CD4-positive, alpha-beta T cell treated with Interleukin-1 beta for 1 hour (primary cell): ENCODE measurements at places on chromosomes 12 and 14.

GRCh38 chr12:99911967-99912366, 72.8 kb downstream of the ANKS1B start:
- DNase-seq: no peak

DNA sequence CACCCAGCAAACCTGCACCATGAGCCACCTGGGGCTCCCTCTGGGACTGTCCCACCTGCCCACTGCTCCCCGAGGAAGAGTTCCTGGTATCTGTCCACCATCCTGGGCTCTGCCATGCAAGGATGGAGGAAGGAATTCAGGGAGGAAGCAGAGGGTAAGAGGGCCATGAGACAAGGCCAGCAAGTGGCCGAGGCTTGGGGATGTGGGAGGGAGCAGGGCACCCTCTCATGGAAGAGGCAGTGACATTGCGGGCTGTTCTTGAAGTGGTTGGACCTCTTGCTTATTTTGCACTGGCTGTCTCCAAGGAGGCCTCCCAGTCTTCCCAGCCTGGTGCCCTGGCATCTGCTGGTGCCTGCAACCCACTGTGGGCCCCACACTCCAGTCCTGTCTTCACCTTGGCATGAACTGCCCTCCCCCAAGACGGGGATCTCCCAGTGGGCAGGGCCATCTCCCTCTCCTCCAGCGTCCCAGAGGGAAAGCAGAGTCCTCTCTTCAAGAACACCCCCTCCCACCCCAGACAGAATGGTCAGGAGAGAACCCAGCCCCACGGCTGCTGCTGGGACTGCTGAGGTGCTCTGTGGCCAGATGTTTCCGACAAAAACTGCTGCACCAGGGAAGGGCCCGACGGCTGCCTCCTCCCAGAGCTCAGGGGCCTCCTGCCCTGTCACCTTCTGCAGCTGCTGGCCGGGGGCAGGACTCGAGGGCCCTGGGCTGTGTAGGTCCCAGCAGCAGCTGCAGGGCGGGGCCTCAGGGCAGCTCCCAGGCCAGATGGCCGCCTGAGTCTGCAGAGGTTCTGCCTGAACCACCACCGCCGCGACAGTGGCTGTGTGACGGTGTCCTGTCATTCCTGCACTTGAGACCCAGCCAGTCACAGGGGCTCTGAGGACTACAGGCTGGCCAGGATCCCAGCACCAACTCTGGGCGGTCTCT, 1.8 kb upstream of the AKT1 start:
- DNase-seq: no peak

DNA sequence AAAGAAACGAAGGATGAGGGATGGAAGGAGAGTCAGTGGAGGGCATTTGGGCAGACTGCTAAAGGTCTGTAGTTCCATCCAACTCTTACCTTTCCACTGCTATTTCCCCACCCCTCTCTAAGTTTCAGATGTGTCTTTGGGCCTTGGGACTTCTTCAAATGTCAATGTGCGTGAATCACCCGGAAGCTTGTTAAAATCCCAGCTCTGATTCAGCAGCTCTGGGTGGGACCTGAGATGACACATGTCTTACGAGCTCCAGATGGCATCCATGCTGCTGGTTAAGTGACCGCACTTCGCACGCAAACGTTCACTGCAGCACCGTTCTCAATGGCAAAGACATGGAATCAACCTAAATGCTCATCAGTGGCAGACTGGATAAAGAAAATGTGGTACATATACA, 309.9 kb downstream of the VRK1 start:
- DNase-seq: no peak

- no peak for DNase-seq
Observed at GRCh38 chr12:28709986-28710685, 438.9 kb upstream of the FAR2 start.

GRCh38 chr12:95212586-95212985, 4.7 kb downstream of the FGD6 start:
- no peak for DNase-seq

DNA sequence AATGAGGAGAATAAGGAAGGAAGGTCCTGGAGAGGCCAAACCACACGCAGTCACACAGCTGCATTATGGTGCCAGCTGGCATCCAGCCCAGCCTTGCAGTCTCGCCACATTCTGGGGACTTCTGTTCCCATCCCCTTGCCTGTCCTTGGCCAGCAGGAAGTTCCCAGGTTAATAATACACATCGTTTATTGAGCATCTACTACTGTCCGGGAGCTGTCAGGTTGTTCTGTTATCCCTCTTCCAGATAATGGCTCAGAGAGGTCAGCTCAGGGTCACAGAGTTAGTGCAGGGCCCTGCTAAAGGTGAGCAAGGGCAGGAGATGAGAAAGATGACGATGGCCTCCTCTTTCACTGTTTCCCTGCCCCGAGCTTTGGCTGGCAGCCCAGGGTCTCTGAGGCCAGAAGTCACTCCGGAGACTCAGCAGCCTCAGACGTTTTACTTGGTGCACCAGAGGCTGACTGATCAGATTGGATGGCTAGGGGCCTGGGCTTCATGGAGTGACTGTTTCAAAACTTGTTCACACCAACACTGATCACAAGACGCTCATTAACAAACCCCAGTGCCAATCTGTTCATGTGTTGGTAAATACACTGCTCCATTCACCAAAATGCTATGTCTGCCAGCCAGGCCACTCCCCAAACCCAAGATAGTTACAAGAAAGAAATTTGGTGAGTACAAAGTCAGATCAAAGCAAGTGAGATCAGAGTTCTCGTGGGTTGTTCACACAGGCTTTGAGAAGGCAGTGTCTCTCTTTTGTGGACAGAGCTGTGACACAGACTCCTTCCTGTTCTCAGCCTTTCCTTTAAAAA, 79.2 kb downstream of the B4GALNT3 start:
- DNase-seq: peak; percentile 69

GRCh38 chr12:90945070-90945649, 9.8 kb downstream of the CCER1 start:
- no peak for DNase-seq

GRCh38 chr12:108616941-108617858, 16.5 kb downstream of the SELPLG start:
- DNase-seq: peak; percentile 85

- DNase-seq: no peak
Observed at GRCh38 chr14:105026802-105027563, 6.1 kb upstream of the CDCA4 start.

- DNase-seq: no peak
Observed at GRCh38 chr12:15276088-15276698, 46.1 kb upstream of the PTPRO start.

DNA sequence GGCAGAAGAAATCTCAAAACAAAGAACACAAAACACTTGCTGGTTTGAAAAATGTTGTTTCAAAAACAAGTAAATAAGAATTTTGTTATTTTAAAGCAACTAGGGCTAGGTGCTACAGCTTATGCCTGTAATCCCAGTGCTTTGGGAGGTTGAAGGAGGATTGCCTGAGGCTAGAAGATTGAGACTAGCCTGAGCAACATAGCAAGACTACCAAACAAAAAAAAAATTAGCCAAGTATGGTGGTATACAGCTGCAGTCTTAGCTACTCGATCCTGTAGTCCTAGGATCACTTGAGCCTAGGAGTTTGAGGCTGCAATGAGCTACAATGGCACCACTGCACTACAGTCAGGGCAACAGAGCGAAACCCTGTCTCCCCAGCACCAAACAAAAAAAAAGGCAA, 32.6 kb upstream of the MTERF2 start:
- no peak for DNase-seq

GRCh38 chr14:67571991-67572323, 28.1 kb downstream of the PIGH start:
- DNase-seq: no peak

- DNase-seq: no peak
Observed at GRCh38 chr14:37932008-37932407, 275.7 kb upstream of the SSTR1 start.

GRCh38 chr12:124399622-124400021, 104.7 kb downstream of the RFLNA start:
- DNase-seq: no peak

DNA sequence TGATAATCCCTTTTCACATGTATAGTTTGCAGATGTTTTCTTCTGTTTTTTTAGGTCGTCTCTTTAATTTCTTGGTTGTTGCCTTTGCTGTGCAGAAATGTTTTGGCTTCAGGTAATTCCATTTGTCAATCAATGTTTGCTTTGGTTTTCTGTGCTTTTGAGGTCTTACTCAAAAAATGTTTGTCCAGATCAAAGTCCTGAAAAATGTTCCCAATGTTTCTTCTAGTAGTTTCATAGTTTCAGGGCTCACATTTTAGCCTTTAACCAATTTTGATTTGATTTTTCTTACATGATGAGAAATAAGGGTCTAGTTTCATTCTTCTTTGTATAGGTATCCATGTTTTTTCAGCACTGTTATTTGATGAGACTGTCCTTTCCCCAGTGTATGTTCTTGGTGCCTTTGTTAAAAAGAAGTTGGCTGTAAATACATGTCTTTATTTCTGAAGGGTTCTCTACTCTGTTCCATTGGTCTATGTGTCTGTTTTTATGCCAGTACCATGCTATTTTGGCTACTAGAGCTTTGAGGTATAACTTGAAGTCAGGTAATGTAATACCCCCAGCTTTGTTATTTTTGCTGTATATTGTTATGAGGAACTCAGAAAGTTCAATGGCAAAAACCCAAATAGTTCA, 578.7 kb upstream of the SEL1L start:
- no peak for DNase-seq

DNA sequence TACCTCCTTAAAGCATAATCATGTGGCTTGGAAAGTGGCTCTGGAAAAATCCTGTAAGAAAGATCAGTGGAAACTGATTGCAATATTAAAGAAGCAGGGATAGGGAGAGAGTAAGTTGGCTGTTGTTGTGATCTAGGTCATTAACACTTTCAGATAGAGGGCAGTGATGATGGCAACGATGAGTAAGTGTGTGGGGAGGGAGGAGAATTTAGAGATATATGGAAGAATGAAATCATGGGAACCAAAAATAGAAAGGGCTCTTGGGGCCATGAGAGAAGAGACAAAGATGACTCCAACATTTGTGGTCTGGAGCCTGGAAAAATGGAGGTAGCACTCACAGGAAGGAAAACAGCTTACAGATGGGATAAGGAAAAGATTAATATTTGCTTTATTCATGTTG, 23.3 kb downstream of the SNRPF start:
- DNase-seq: no peak

DNA sequence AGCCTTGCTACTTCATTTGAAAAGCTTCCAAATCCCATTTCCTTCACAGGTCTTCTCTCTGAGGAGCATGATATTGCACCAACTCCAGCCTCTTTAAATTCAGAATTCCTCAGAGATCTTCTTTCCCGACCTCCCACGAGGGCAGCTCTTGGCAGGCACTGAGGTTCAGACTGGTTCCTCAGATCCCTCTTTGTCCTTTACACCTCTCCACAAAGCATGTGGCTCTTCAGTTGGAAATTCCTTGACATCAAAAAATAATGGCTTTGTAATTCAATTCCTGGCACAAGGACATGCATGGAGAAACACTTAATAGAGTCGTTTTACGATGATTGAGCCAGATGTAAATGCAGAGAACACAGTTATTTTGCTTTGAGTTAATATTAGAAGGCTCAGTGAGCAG, 63.2 kb upstream of the TMX1 start:
- DNase-seq: no peak

DNA sequence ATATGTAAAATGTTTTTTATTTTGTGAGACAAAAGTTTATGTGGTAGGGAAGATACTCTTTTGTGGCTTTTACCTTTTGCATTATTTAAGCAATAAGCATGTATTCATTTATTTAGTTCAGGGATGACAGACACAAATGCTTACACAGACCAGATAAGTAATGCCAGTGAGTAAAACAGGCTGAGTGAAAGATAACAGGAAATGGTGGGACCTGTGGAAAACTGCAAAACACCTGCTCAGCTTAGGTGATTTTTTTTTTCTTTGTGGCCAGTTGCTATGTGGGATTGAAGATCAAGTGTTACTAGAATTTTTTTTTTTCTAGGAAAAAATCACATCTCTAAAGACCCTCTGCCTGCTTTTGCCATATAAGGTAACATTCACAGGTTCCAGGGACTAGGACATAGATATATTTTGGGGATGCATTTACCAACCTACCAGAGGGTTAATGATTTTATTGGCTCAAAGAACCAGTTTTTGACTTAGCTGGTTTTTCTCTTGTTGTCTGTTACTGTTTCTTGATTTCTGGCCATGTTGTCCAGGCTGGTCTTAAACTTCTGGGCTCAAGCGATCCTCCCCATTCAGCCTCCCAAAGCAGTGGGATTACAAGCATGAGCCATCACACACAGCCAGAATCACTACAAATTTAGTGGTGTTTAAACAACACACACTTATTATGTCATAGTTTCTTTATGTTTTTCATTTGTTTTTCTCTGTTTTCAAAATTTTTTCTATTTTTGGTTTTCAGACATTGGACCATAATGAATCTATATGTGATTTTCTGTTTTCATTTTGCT, 9.8 kb downstream of the PSMA6 start:
- no peak for DNase-seq

DNA sequence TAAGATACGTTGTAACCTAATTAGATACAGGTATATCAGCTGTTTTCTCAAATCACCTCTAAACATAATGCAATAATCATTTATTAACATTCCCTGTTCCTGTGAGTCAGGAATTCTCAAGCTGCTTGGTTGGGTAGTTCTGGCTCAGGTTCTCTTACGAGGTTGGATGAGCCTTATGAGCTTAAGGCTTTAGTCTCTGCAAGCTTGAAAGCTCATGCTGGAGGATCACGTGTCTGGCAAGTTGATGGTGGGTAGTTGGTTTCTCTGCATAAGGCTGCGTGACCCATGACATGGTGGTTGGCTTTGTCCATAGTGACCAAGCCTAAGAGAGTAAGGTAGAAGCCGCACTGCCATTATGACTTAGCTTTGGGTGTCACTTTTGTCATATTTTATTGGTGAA, 62.0 kb downstream of the PLEKHA5 start:
- no peak for DNase-seq

GRCh38 chr12:72388322-72388721, 116.2 kb downstream of the TRHDE start:
- no peak for DNase-seq

DNA sequence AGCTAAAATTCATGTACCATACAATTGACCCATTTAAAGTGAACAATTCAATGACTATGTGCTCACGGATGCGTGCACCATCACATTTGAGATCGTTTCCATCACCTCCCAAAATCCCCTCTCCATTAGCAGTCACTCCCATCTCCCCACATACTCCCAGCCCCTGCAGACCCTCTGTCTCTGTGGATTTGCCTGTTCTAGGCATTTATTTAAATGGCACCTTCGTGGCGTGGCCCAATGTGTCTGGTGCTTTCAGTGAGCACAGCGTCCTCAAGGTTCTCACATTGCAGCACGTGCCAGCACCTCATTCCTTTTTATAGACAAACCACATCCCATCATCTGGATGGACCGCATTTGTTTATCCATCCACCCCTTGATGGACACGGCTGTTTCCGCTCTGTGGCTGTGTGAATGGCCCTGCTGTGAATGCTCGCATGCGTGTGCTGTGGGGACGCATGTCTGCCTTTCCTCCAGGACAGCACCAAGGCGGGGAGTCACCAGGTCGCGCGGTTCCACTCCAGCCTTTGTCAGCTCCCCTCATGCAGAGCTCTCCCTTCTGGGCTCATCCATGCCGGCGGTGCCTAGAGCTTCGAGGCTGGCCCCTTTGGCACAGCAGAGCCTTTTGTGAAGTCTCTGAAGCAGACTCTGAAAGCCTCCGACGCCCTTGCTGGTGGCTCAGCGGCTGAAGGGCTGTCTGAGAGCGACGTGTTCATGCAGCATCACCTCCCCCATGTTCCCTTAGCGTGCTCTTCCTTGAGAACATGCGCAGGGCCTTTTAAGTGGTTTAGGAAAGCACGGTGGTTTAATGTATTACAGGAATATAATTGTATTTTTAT, 184.4 kb downstream of the KIF26A start:
- no peak for DNase-seq
